ENCODE measurements at places on chromosomes 13 and 19.

DNA sequence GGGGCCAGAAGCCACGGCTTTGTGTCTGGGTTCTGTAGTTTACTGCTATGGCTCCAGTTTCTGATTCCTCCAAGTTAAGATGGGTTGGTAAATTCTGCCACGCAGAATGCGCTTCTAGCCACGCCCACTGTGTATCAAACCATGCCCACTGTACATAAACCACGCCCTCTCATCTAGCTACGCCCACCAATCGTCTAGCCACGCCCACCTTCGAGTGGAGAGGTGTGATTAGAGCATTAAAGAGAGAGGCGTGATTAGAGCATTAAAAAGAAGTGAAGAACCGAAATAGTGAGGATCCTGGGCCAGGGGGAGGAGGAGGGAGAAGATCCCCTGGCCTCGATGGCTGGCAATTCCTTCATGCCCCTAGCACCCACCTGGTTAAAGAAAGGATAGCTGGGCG is 43.7 kb upstream of the ADGRE5 start:
- DNase-seq: peak; percentile 16

DNA sequence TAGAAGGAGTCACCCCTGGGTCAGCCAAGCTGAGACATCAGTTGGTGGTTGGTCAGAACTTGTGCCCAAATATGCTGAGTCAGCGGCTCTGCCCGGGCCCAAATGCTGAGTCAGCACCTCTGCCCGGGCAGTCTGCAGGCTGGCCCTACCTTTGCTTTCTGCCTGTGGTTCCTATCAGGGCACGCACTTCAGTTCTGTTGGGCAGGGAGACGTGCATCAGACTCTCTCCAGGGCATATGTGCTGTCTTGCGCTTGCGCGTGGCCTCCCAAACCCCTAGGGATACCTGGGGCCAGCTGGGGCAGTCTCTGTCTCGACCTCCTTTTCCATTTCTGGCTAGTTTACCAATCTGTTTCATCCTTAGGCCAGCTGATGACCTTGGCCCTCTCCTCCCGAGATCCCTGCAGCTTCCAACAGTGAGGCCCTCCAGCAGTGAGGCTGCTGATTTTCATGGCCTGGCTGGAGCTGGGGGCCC is 24.4 kb upstream of the LDLR start:
- no peak for DNase-seq

DNA sequence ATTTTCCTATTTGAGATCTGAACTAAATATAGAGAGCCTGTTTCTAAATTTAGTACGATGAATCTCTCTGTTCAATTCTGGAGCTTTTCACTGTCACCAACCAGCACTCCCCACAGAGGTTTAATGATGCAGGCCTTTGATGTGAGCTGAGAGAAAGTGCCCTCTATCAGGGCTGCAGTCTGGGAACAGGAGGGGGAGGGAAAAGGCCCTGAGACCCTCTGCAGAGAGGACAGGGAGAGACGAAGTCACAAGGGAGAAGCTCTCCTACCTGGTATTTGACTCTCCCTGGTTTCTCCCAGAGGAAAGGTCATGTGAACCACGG is 206.8 kb upstream of the SOX1 start:
- DNase-seq: no peak

GRCh38 chr19:5436106-5436947 is 18.9 kb upstream of the ZNRF4 start:
- DNase-seq: no peak

GRCh38 chr13:27679396-27679795 is 57.7 kb downstream of the POLR1D start:
- no peak for DNase-seq

All from T-helper 22 cell (primary cell).